ENCODE measurements at places on chromosomes 6 and 20. TPM values are rescaled to one million over a fixed set of nuclear protein-coding genes. Genes with fewer than 3 reads are reported as not detected.

GRCh38 chr6:118704915-118705314, 53.5 kb upstream of the CEP85L start:
- no peak for DNase-seq

GRCh38 chr6:5464099-5464885, 203.0 kb downstream of the FARS2 start:
- no peak for DNase-seq

- DNase-seq = peak; percentile 88
Observed at GRCh38 chr20:23050847-23051627, 1.6 kb upstream of the THBD start.

Gene CRISP2
- polyA plus RNA-seq = 0.42 TPM

Gene CEP85L
- 12.1 TPM for polyA plus RNA-seq

All from left lung (tissue), 14 donors.